IgD-negative memory B cell (primary cell): ENCODE measurements at places on chromosomes 6 and 20. TPM values are rescaled to one million over a fixed set of nuclear protein-coding genes. Genes with fewer than 3 reads are reported as not detected.

Gene TSPO2
- not detected for polyA plus RNA-seq

Gene CST2
- not detected for polyA plus RNA-seq

Gene USP49
- 1.5 TPM for polyA plus RNA-seq

Gene NMBR
- not detected for polyA plus RNA-seq

Gene HAO1
- not detected for polyA plus RNA-seq

Gene RHAG
- not detected for polyA plus RNA-seq

Gene GPX5
- polyA plus RNA-seq: not detected

Gene CLPSL1
- not detected for polyA plus RNA-seq

Gene TSHZ2
- 0.73 TPM for polyA plus RNA-seq

Gene FOXQ1
- not detected for polyA plus RNA-seq

Gene RRAGD
- polyA plus RNA-seq: 1.0 TPM

Gene SOBP
- polyA plus RNA-seq: 1.0 TPM

Gene LRRC73
- polyA plus RNA-seq: not detected

Gene CCHCR1
- 9.4 TPM for polyA plus RNA-seq
